Hematopoietic multipotent progenitor cell treated with erythropoietin and hydrocortisone succinate and interleukin-3 and kit ligand, for 17 days (in vitro differentiated cells): ENCODE measurements at places on chromosomes 11 and 22.

DNA sequence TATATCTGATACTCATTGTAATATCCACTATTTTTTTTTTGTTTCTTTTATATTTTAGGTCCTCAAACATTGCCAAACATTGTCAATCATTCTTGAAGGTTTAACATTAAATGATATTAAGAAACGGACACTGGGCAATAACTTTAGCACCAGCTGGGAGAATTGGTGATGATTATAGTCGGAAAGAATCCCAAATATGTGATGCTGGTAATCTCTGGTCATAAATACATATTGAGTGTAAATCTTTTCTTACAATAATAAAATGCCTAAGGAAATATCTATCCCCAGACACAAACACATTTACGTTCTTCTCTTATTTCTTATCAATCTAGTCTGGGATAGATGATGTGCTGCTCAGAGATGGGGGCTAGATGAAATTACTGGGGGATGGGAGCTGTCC, 25.2 kb downstream of the OR51E2 start:
- DNase-seq, result no peak

DNA sequence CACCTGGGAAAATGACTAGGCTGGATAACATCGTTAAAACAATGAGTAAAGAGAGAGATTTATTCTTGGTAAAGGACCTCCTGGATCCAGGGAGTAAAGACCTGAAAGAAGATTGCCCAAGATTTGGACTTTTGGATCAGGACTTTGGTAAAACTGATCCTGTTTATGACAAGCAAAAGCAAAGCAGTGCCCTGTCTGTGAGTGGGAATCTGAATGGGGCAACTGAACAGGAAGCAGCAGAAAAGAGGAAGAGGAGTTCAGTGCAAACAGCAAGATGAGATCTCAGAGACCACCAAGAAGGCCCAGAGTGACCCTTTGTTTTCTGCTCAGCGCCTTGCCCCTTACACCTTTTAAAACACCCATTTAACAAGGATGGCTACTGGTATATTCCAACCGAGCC, 122.0 kb downstream of the VPREB1 start:
- DNase-seq, result no peak

GRCh38 chr11:108852701-108853100, 187.8 kb downstream of the DDX10 start:
- no peak for DNase-seq

- DNase-seq, result no peak
Measured at GRCh38 chr11:20050551-20051333, 109.5 kb downstream of the DBX1 start.

DNA sequence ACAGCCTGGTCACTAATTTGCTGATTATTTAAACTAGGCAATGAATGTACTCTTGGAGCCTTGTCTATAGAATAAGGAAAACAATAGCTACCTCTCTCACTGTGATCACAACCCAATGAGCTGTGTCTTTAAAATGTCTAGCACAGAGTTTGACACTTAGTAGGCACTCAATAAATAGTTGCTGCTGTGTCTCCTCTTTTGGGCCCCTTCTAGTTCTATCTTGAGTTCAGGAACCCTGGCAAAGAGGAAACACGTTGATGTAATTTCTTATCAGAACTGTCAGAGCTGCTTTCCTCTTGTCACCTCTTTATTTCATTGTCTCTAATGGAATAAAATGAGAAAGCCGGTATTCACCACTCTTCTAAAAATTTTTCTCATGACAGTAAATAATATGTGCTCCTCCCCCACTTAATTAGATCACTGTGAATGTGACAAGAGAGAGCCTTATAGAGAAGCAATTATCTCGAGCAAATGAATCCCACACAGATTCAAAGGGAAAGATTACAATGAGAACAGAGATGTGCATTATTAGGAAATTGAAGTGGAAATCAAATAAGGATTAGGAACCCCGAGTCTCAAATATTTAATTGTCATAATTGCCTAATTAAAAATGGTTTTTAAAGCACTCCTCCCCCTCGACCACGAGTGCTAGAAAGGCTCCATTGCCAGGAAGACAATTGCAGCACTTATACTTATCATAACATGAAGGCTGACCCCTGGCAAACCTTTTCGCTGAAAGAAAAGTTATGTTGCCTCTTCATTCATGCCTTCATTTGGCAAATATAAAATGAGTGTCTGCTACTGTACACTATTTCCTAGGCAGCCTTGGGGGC, 175.0 kb upstream of the BDNF start:
- DNase-seq, result no peak

GRCh38 chr11:1511937-1512496, 25.4 kb upstream of the MOB2 start:
- no peak for DNase-seq

- DNase-seq, result peak; percentile 26
Measured at GRCh38 chr11:76380159-76380976, 564 bp downstream of the THAP12 start.

GRCh38 chr11:108135845-108136544, 14.6 kb downstream of the ACAT1 start:
- DNase-seq, result peak; percentile 58

DNA sequence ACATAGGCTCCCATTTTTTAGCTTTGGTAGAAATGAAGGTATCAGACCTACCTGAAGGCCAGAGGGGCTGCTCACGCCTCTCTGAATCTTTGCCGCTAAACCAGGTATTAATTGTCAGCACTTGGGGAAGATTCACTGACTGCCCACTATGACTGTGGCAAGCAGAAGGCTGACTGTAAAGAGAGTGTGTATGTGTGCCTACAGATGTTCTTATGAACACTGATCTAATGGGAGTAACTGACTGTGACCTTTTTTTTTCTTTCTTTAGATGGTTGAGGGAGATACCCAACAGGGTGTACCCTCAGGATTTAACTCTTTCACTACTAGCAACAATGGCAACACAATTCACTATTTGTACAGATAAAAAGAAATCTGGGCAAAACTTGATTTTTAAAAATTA, at the start of gene RAG2:
TSS of gene RAG2 (minus strand) at position 186 of the 400 bp plus-strand sequence. CDS start 4,068 bp downstream, outside the sequence.
- no peak for DNase-seq

DNA sequence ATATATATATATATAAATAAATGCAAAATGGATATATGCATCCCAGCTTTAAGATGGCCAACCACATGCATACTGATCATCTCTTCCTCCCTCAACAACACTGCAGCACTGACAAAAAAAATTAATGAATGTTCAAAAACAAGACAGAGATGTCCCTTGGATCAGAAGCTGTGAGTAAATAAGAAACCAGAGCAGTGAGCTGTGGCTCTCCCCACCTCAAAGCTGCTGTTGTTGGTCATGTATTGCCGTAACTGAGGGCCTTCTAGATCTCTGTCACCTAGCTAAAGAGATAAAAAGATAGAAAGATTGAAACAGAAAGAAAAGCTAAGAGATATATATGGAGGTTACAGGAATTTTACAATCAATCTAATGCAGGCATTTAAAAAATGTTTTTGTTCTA, 15.5 kb upstream of the TMEM135 start:
- no peak for DNase-seq

- DNase-seq, result no peak
Measured at GRCh38 chr22:49162841-49163240, 664.8 kb downstream of the BRD1 start.

- DNase-seq, result no peak
Measured at GRCh38 chr11:119873761-119874421, 144.9 kb upstream of the NECTIN1 start.

DNA sequence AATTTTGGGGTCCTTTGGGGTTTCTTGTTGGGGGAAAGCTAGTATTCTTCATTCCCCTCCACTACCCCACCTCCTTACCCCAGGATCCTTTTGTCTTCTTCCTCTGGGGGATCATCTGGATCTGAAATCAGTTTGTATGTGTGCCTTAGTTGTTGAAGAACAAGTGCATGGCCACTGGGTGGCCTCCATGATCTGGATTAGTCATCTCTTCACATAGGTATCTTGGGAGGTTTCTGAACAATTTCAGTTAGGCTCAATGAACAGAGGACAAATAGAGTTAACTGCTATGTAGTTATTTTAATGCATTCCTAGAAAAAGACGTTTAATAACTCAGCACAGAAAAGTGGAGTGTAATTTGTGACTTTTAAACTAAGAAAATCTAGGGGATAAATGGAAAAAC, 7.1 kb upstream of the VWA5A start:
- DNase-seq, result no peak

DNA sequence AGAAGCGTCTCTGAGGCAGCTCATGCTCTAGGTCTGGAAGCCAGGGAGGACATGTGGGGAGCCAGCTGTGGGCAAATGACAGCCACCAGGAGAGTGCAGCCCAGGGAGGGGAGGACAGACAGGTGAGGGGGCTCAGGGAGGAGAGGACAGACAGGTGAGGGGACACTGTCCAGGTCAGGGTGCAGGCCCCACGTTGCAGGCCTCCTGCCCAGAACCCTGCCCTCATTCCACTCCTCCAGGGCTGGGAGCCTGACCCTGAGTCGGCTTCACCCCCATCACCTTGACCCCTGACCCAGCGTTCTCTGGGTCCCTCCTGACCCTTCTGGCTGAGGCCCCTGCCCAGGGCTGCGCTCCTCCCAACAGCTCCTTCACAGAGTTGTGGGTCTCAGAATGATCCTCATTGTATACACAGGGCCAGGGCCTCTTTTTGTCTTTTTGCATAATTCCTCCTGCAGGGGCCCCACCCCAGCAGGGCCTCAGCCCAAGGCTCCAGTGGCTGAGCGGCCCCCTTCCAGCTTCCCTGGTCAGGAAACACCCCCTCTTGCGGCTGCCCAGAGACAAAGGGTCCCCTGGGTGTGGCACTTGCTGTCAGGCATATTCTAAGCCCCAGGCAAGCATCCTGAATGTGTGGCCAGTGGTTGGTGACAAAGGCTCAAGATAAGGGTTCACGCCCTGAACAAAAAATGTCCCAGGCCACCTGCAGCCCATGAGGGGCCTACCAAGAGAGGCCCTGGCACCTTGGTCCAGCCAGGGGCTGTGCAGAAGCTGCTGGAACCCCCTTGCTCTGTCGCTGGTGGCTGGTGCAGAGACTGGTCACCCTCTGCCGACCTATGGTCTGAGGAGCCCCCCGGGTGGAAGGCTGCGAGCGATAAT, 853.0 kb downstream of the BRD1 start:
- no peak for DNase-seq

GRCh38 chr11:122976734-122977469, 4.7 kb downstream of the BSX start:
- no peak for DNase-seq

- no peak for DNase-seq
Measured at GRCh38 chr11:69910519-69911309, 91.5 kb upstream of the FGF3 start.

GRCh38 chr22:42548597-42549330, 5.0 kb upstream of the SERHL2 start:
- no peak for DNase-seq

DNA sequence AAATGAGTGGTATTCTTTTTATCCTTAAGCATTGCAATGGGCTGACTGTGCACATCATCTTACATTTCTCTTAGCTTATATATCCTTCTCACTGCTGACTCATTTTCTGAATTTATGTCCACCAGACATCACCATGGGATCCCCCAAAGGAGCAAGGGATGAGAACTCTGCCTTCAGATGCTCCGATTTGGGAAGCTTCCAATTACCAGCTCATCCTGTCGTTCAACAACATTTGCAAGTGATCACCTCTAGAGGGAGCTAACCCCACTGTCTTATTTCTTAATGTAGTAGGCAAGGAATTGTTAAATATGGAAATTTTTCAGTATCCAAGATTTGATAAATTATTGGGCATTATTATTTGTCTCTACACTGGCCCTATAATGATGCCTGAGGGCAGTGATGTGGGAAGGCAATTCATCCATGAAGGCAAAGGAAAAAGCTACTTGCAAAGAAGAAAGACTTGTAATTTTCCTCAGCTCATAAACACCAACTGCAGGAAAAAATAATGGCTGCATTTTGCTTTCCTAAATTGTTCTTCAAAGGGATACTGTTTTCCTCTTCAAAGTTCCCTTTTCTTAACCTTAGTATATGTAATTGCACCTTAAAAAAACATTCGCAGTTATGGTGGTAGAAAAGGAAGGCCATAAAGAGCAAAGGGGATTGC, 102.4 kb upstream of the FSHB start:
- peak; percentile 6 for DNase-seq

DNA sequence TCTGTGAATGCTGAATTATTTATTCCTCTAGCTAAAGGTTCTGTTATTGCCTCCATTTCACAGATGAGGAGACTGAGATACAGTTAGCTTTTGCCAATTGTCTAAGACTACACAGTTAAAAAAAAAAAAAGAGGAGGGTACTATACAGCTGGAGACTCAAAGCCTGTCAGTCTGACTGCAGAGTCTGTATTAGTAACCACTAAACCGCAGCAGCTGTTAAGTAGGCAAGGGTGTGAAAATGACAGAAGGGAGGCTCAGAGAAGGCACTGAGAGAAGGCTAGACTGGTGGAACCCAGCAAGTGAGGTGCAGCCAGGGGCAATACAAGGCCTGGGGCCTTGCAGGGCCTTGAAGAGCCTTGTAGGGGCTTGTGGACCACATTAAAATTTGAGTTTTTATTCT, 181.2 kb downstream of the CSNK2A3 start:
- no peak for DNase-seq

DNA sequence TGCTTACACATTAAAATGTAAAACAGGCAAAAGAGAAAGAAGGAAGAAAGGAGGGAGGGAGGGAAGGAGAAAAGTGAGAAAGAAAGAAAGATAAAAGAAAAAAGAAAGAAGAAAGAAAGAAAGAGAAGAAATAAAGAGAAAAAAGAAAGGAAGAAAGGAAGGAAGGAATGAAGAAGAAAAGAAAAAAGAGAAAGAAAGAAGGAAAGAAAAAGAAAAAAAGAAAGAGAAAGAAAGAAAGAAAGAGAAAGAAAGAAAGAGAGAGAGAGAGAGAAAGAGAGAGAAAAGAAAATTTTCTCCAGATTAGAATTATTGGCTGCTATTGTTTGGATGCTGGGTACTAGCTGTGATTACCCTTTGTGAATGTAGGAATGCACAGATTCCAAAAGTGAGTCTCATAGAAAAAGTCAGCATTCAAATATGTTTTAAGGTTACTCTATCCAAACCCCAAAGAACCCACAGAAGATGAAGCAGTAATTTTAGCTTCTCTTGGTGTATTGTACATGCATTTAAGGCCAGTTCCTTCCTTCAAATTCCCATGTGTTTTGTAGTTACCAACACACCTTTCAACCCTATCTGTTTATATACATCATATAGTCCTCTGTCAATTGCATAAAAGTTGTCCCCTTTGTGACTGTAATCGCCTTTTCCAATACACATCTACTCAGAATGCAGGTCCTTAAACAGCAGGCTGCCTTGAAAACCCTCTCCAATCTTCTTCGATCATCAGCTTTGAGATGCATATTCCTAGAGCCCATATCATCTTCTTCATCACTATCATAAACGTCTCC, 789 bp upstream of the FAM111A start:
- DNase-seq, result no peak

GRCh38 chr11:86444981-86445380, 70.3 kb downstream of the CCDC81 start:
- DNase-seq, result no peak

GRCh38 chr11:124889191-124890091, 8.2 kb downstream of the ROBO4 start:
- no peak for DNase-seq
